Naive B cell (primary cell): ENCODE measurements at places on chromosomes 7 and 10.

DNA sequence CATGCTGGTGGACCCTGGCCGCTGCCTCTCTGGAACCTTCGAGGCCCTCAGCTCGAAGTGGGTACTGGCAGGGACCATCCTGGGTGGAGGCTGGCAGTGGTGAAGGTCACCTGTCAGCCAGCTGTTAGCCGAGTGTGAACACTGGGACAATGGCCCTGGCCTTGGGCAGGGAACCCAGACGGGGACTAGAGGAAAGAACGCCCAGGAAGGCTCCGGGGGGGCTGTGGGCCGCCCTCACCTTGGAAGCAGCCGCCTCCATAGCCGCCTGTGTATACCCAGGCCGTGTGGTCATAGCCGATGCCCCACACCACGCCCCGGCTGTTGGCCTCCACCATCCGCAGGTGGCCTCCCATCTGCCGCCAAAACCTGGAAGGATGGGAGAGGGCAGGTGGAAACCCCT is 17.6 kb downstream of the BHLHA15 start:
- no peak for DNase-seq

GRCh38 chr7:87413951-87414793 is 61.3 kb downstream of the ABCB4 start:
- no peak for DNase-seq

- no peak for DNase-seq
Measured at GRCh38 chr7:112798274-112799159, 8.3 kb upstream of the TMEM168 start.

GRCh38 chr7:136174477-136175125 is 197.4 kb upstream of the MTPN start:
- DNase-seq = no peak

DNA sequence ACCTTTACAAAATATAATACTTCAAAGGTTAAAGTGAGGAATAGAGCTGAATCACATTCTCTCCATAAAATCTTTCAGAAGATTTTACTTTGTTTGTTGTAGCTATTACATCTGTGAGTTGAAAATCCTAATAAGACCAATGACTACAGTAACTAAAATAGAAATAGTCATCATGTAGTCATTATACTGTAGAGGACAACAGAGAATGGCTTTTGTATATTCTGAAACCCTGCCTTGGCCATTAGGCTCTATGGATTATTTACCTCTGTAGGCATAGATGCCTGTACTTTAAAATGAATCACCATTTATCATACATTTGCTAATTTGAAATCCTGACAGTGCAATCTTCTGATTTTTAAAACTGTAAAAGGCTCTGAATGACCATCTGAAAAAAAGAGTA is 923.0 kb downstream of the REEP3 start:
- no peak for DNase-seq
